ENCODE measurements at places on chromosomes 6 and 20.

DNA sequence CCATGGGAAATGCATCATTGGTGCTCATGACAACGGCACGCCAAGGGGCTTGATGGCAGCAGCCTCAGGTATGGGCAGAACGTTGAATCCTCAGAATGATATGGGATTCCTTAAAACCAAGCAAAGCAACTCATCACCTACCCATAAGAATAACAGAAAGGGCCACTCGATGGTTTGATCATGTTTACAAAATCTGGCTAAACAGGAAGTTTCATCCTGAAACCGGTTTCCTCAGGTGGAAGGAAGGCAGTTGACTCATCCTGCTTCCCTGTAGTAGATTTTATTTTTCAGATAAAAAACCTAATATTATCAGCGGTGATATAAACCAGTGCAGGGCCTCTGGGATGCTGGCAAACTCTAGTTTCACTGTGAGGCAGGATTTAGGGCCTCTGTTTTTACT is 136.9 kb upstream of the AGPAT4 start:
- no peak for DNase-seq

DNA sequence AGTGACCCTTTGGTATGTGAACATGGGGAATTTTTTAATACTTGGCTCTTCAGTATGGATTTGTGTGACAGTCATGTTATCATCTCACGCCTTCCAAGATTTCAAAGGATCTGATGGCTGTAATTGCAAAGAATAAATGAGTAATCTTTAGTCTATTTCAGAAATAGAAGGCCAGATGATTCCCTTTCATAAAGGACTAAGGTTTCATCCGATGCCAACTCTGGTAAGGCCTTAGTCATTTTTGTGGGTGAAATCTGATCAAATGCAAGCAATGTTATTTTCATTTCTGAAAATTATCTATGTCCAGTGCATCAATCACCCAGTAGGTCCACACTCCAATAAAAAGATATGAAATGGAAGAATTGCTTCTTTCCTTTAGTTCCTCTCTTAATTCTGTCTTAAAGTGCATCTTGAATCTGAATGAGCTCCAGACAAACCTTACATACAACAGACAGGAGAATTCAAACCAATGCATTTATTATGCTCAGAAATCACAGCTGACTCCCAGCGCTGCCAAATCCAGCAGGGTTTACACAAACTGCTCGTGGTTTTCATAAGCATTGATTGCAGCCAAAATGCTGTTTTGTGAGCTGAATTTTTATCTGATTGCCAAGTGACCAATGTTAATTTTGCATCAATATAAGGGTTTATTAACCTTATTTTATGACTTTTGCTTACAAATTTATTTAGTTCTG is 565.2 kb upstream of the MARCKS start:
- no peak for DNase-seq

- DNase-seq, result no peak
Measured at GRCh38 chr20:62310757-62311121, 7.9 kb downstream of the ADRM1 start.

DNA sequence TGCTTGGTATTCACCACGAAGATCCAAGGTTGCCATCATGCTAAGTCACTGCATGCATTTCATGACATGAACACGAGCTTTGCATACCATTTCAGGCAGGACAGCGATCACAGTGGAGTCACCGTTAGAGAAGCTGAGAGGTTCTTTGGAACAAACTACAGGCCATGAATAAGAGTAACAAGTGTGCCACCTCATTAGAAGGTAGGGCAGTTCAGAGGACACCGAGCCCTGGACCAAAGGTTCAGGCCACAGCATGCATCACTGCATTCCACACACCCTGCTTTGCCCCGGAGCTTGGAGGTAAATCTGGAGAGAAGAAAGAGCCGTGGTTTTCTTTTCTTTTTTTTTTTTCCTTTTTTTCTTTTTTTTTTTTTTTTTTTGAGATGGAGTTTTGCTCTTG is 66.9 kb upstream of the CDH4 start:
- DNase-seq, result no peak

- no peak for DNase-seq
Measured at GRCh38 chr6:111841822-111842221, 31.4 kb downstream of the FYN start.

DNA sequence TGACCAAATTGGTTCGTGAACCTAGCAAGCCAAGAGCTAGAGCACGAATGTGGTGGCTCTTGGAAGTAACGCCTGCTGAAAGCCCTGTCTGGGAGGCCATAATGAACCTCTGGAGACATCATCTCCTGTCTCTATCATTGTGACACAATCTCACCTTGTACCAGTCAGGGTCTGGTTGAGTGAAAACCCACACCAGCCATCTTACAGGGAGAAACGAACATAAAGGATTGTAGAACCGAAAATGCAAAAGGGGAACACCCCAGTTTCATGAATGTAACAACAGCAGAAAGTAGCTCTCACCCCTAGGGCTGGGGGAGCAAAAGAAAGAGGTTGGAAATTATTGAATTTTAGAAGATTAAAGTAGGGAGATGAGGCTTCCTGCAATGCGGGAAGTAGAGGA is 50.9 kb upstream of the TAB2 start:
- no peak for DNase-seq

DNA sequence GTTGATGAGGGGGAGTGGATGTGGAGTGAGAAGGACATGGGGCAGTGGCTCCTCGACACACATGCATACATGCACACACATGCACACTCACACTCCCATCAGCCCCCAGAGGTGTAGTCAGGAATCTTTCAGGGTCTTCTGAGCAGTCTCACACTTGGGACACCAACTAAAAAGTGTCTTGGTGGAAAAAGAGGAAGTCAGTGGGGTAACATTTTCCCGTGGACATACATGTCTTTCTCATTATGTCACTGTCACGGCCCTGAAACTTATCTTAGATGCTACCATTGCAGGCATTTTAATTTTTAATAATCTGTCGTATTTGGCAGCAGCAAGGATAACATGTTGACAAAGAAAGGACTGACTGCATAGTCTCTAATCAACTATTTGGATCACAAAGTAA is 261.1 kb downstream of the ADGRG6 start:
- no peak for DNase-seq

GRCh38 chr6:30687659-30688431 is 1.4 kb upstream of the PPP1R18 start:
- peak; percentile 79 for DNase-seq

- DNase-seq, result no peak
Measured at GRCh38 chr6:16806363-16806762, 45.1 kb upstream of the ATXN1 start.

DNA sequence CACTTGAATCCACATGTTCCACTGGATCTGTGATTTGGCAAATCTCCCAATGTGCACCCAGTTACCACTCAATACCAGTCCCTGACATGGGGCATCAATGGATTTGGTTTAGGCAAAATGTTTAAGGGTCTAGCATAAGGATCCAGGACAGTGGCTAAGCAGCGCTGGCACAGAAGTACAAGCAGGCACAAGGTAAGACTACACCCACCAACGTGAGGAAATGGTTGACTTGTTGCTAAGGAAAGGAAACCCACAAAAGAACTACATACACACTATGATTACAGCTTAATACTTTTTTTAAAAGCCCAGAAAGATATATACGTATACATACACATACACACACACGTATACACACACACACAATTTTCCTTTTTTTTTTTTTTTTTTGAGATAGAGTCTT is 79.0 kb downstream of the DNAAF9 start:
- no peak for DNase-seq

- DNase-seq, result no peak
Measured at GRCh38 chr6:165876588-165876987, 213.5 kb upstream of the PDE10A start.

GRCh38 chr6:5325173-5325572 is 63.9 kb downstream of the FARS2 start:
- DNase-seq, result no peak

DNA sequence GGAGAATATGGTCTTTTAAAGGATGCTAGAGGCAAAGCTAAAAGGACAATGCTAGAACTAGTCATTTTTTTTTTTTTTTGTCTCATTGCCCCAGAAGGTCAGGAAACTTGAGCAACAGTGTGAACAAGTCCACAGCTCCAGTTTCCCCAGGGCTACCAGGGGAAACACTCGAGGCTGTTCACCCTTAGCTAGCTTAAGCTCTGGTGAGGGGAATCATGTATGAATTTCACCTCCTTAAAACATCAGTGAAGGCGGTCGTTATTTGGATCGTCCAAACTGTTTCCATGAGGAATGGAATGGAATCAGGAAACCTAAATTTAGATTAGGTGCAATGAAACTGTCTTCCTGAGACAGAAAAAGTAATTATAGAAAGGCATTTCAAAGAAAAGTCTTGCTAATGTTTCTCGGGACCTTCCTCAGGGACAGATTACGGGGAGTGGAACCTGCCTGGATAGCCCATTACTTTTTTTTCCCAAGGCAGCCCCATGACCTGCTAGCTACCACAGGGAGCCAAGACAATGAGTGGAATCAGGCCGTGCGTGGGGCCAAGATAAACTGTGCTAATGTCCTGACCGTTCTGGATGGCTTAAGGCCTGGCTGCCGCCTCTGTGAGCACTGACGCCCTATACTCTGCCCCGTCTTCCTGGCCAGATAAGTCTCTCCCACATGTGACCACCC is 164.8 kb upstream of the SGK1 start:
- no peak for DNase-seq

- DNase-seq, result peak; percentile 87
Measured at GRCh38 chr6:97947841-97948240, 664.8 kb upstream of the MMS22L start.

- DNase-seq, result no peak
Measured at GRCh38 chr6:90272895-90273294, 23.7 kb downstream of the BACH2 start.

DNA sequence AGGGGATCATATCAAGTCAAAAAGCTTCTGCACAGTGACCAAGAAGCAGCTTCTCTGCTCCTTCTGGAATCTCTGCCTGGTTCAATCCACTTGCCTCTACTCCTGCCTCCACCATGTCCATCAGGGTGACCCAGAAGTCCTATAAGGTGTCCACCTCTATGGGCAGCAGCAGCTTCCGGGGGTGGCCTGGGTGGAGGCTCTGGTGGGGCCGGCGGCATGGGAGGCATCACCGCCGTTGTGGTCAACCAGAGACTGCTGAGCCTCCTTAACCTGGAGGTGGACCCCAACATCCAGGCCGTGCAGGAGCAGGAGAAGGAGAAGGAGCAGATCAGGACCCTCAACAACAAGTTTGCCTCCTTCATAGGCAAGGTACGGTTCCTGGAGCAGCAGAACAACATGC is 159.3 kb downstream of the PRKN start:
- no peak for DNase-seq

DNA sequence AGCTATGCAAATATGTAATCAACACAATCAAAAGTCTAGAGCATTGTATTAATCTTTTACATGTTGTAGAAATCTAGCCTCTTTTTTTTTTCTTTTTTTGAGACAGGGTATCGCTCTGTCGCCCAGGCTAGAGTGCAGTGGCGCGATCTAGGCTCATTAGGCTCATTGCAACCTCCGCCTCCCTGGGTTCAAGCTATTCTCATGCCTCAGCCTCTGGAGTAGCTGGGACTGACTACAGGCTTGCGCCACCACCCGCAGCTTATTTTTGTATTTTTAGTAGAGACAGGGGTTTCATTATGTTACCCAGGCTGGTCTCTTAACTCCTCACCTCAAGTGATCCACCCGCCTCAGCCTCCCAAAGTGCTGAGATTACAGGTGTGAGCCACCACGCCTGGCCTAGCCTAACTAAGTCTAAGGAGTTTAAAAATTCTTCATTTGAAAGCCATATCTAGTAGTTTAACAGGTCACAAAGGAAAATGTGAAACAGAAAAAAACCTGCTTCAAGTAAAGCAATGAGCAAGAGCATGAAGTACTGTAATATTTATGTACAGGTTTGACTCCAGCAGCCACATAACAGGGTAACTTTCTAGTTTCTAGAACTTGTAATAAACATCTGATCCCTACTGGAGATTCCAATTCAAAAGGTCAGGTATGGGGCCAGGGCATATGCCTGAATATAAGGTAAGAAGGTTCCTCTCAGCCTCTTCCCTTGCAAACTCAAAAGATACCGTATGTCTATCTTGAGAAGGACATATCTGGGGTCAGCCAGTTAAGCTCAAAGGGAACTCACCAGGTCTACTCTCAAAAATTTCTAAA is 4.4 kb downstream of the CPNE1 start:
- DNase-seq, result no peak

DNA sequence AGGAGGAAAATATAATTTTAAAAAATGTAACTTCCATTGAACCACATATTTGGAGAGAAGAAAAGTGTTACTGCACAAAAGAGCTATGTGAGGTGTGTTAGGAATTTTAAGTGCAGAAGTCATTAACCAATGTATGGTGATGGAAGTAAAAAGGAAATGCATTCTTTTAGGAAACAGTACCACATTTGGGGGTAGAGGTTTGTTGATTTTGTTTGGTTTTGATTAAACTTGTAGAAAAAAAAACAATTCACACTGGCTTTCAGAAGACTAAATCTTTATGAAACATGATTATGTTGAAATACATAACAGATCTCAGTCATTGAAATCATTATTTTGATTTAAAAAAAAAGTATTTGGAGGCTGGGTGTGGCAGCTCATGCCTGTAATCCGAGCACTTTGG is 1287.0 kb upstream of the GJE1 start:
- no peak for DNase-seq

GRCh38 chr20:40339661-40340449 is 349.2 kb downstream of the MAFB start:
- DNase-seq, result no peak

DNA sequence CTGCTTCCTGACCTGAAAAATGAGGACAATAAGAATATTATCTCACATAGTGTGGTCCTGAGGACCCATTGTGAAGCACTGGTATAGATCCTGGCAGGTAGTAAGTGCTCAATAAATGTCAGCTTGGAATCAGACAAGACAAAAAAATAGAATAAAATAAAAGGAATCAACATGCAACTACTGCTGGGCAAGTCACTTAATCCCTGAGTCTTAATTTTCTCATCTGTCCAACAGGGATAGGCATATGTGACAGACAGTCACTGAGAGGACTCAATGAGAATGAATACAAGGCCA is 38.0 kb upstream of the PIM1 start:
- DNase-seq, result no peak

GRCh38 chr6:137870744-137871247 is 3.7 kb downstream of the TNFAIP3 start:
- DNase-seq, result no peak

- DNase-seq, result no peak
Measured at GRCh38 chr6:7978736-7979135, 68.1 kb upstream of the TXNDC5 start.

- no peak for DNase-seq
Measured at GRCh38 chr6:70150521-70150920, 152.4 kb downstream of the COL9A1 start.

DNA sequence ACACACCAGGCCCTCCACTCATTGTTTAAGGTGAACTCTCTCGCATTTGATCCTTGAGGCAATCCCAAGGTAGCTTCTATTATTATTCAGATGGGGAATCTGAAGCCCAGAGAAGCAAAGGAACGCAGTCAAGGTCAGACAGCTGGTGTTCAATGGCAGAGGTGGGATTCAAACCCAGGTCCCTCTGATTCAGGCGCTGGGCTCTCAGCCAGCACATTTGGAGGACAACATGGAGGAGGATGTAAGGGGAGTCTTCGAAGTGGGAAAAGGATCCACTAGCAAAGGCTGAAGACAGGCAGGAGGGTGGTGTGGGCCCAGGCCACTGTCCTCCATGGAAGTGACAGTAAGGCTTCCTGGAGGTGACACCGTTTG is 13.9 kb upstream of the TTPAL start:
- DNase-seq, result no peak
